ENCODE measurements at places on chromosomes 4 and X. TPM values are rescaled to one million over a fixed set of nuclear protein-coding genes. Genes with fewer than 3 reads are reported as not detected.

DNA sequence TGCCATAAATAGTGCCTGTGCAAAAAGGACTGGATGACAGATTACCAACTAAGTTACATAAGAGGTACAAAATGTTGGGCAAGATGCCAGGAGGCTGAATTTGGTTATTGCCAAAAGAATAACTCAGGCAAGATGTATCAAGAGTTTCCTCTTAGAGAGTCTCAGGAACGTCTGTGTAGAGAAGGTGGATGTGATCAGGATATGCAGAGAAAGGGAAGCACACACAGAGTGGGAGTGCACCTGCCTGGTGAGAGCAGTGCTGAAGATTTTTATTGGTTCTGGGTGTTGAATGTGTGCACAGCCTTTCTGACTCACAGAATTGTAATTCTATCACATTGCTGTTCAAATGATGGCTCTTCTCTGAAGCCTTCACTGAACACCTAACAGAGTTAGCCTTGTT lies 156.8 kb upstream of the HS3ST1 start:
- no peak overlapping the region for H3K27ac ChIP-seq
- no peaks in the 10 kb centered on the region for H3K4me1 ChIP-seq
- H3K4me3 ChIP-seq: no peak overlapping the region
- H3K36me3 ChIP-seq: no peaks in the 10 kb centered on the region
- H3K27me3 ChIP-seq: no peaks in the 10 kb centered on the region
- peak; percentile 34 for DNase-seq

GRCh38 chrX:102155806-102156179 lies at the start of gene BEX5:
TSS of gene BEX5 (minus strand) at chrX:102155977. CDS start at chrX:102154265, 1,712 bp downstream.
- no peaks in the 10 kb centered on the region for H3K27me3 ChIP-seq
- no peak within 1 kb of the TSS for H3K27ac ChIP-seq
- no peak for DNase-seq

DNA sequence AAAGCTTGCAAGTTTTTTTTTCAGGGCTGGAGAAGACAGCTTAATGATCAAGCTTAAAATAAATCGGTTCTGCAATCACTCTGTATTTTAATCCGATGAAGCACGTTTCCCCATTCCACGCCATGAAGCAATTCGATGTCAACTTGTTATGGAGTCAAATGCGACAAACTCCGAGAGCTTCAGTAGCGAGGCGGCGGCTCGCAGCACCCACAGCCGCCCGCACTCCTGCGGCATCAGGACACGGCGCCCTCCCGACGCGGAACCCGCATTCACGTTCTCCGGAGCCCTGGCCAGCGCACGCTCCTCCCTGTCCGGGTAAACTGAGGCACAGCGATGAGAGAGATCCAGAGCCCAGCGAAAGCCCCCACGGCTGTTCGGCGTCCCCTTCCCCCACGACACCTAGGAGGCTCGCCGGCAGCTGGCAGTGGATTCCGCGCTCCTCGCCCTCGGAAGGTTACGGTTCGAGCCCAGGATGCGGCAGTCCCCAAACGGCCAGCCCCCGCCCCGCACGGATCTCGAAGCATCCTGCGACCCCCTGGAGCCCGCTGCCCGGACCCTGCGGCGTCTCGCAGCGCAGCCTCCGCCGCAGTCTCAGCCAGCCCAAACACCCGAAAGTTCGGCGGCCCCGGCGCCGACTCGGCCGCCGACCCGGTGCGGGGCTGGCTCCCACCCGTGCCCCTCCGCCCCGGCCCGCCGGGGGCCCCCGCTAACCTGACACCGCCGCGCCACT lies 507 bp downstream of the MFAP3L start:
- H3K27me3 ChIP-seq: no peaks in the 10 kb centered on the region
- peak; percentile 9 for DNase-seq
- peak overlapping the region; percentile 76 for H3K27ac ChIP-seq
- no peaks in the 10 kb centered on the region for H3K36me3 ChIP-seq
- H3K4me1 ChIP-seq: no peaks in the 10 kb centered on the region

Gene TRO
- 20.5 TPM for total RNA-seq

DNA sequence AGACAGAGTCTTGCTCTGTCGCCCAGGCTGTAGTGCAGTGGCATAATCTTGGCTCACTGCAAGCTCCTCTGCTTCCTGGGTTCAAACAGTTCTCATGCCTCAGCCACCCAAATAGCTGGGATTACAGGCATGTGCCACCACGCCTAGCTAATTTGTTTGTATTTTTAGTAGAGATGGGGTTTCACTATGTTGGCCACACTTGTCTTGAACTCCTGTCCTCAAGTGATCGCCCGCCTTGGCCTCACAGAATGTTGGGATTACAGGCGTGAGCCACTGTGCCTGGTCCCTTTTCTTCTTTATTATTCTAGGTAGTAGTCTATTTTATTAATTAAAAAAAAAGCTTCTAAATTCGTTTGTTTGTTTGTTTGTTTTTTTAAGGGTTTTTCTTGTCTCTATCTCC lies 59.1 kb downstream of the SLAIN2 start:
- H3K27ac ChIP-seq: no peak overlapping the region
- H3K4me3 ChIP-seq: no peak overlapping the region
- H3K4me1 ChIP-seq: no peaks in the 10 kb centered on the region

GRCh38 chr4:5012958-5013357 lies 6.3 kb downstream of the CYTL1 start:
- H3K36me3 ChIP-seq: no peaks in the 10 kb centered on the region
- no peak overlapping the region for H3K4me3 ChIP-seq
- no peaks in the 10 kb centered on the region for H3K4me1 ChIP-seq
- DNase-seq: no peak

DNA sequence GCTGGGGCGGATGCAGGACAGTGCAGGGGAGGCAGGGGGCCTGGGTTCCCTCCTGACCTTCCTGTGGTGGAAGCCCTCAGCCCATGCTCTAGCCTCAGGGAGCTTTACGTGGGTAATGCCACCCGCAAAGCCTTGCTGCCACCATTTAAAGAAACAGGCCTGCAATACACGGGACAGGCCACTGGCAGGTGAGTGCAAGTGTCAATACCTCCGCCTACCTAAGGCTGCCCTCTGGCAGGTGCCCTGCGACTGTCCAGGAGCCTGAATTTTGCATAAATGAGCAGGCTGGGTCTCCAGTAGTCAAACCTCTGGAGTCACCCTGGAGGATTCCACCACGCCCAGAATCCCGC lies 5.9 kb downstream of the CRMP1 start:
- H3K36me3 ChIP-seq: no peaks in the 10 kb centered on the region
- no peaks in the 10 kb centered on the region for H3K27me3 ChIP-seq
- H3K27ac ChIP-seq: no peak overlapping the region
- no peak overlapping the region for H3K4me3 ChIP-seq
- no peak for DNase-seq

Gene SSX3
- not detected for total RNA-seq

GRCh38 chr4:169397762-169398161 lies 127.0 kb upstream of the SH3RF1 start:
- H3K27ac ChIP-seq: no peak overlapping the region
- H3K4me1 ChIP-seq: no peaks in the 10 kb centered on the region
- no peak for DNase-seq
- H3K36me3 ChIP-seq: no peaks in the 10 kb centered on the region
- no peaks in the 10 kb centered on the region for H3K27me3 ChIP-seq

Gene CWH43
- not detected for total RNA-seq
